Mesothelial cell of epicardium (in vitro differentiated cells): ENCODE measurements at places on chromosomes 7 and 10.

GRCh38 chr7:32887395-32887794 lies 4.2 kb downstream of the KBTBD2 start:
- H3K27me3 ChIP-seq = no peaks in the 10 kb centered on the region
- H3K36me3 ChIP-seq = no peaks in the 10 kb centered on the region
- H3K27ac ChIP-seq = no peak overlapping the region
- peaks cover 43% of the 10 kb centered on the region for H3K4me1 ChIP-seq
- no peak for DNase-seq

DNA sequence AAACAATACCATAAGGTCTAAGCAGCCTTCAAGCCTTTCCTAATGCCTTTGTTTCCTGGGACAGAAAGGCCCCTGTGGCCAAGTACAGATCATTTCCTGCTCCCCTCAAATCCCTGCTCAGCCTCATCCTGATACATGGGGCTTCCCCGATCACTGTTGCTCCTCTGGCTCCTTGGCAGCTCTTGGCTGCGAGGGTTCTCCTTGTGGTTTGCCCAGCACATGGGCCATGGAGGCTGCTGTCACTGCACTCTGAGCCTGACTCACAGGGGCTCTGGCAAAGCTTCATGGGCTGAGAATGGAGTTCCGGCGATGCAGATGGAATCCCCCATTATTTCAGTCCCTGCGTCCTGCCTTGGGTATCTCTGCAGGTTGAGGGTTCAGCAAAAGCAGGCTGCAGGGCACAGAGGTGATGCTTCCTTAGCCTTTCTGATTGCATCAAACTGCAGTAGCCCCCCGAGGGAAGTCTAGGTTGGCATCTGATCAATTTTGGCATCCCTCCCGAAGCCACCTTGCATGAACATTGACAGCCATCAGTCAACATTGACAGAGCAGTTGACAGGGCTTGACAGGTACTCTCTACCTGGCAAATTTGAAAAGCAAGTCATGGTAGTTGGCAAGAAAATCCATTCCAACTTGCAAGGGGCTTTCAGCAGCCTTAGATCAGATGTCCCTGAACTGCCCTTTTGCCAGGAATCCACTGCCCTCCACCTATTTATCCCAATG lies 168.6 kb downstream of the GFRA1 start:
- no peak overlapping the region for H3K4me3 ChIP-seq
- H3K4me1 ChIP-seq = no peaks in the 10 kb centered on the region
- no peak for DNase-seq
- H3K27ac ChIP-seq = no peak overlapping the region

DNA sequence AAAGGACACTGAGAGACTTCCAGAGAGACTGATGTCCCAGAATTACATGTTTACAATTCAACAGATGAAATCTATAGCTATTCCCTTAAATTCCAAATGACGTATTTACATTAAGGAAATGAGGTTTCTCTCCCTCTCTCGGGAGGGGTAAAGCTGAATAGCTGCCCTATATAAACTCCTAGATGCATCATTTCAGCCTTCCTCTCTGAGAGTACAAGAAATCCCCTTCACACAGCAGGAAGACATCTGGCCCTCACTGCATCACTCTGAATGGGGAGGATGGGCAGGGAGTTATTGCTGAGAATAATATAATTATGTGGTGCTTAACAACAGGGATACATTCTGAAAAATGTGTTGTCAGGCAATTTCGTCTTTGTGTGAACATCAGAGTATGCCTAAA lies 11.0 kb downstream of the POT1 start:
- DNase-seq = no peak
- H3K27ac ChIP-seq = no peak overlapping the region
- H3K27me3 ChIP-seq = no peaks in the 10 kb centered on the region
- peaks cover 12% of the 10 kb centered on the region for H3K4me1 ChIP-seq

DNA sequence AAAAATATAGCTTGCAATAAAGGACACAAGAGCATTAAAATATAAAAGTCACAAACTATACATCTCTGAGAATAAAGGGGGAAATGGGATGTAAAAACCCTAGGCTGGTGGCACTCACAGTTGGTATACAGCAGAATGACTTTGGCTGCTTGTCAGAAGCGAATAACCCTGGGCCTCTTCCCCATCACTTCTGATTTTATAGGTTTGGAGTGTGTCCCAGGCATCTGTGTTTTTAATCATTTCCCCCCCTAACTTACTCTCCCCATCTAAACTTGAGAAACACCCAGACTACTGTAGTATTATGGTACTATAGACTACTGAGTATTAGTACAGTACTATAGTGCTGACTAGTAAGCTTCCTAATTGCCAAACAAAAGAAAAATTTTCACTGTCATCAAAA lies 1.8 kb upstream of the RPA3 start:
- no peak for DNase-seq
- H3K4me3 ChIP-seq = no peak overlapping the region
- H3K4me1 ChIP-seq = no peaks in the 10 kb centered on the region
- H3K27me3 ChIP-seq = no peaks in the 10 kb centered on the region
- H3K27ac ChIP-seq = no peak overlapping the region
- peaks cover 4% of the 10 kb centered on the region for H3K36me3 ChIP-seq

- peaks cover 14% of the 10 kb centered on the region for H3K4me1 ChIP-seq
- no peak overlapping the region for H3K27ac ChIP-seq
These were observed 65.0 kb upstream of the TES start for GRCh38 chr7:116145245-116145852.

- peaks cover 4% of the 10 kb centered on the region for H3K36me3 ChIP-seq
- no peak overlapping the region for H3K4me3 ChIP-seq
- H3K27ac ChIP-seq = no peak overlapping the region
- H3K4me1 ChIP-seq = no peaks in the 10 kb centered on the region
- peaks cover 4% of the 10 kb centered on the region for H3K27me3 ChIP-seq
These were observed 613.8 kb downstream of the PHTF2 start for GRCh38 chr7:78412216-78412858.

- no peaks in the 10 kb centered on the region for H3K4me1 ChIP-seq
- H3K27ac ChIP-seq = no peak overlapping the region
These were observed 19.9 kb upstream of the GPAM start for GRCh38 chr10:112203328-112204076.

DNA sequence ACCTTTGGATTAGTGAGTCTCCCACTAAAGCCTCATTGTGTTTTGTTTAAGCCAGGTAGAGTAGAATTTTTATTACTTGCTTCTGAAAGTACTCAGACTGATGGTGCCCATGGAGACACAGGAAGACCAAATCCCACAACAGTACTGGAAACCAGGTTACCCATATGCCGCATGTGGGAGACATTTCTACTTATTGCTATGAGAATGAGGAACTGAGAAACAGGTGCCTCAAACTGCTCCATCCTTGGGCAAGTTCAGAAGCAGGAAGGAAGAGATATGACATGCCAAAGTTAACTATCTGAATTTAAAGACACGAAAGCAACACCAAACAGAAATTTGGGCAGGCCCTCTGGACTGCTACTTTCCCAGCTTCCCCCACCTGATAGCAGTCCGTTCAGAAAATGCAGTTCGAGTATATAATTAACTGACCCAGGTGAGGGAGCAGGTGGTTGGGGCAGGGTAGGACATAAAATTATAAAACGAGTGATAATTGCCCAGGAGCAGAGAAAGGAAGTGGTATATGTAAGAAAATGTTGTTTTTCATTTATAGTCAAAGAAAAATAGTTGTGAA lies 382.3 kb upstream of the MTPN start:
- H3K27ac ChIP-seq = no peak overlapping the region
- H3K27me3 ChIP-seq = no peaks in the 10 kb centered on the region
- H3K4me3 ChIP-seq = no peak overlapping the region

- peaks cover 12% of the 10 kb centered on the region for H3K4me1 ChIP-seq
- no peak for DNase-seq
- peaks cover 10% of the 10 kb centered on the region for H3K36me3 ChIP-seq
- H3K27me3 ChIP-seq = no peaks in the 10 kb centered on the region
These were observed 42.1 kb downstream of the SEMA3D start for GRCh38 chr7:85144771-85145170.

- no peak overlapping the region for H3K4me3 ChIP-seq
- H3K36me3 ChIP-seq = peaks cover 16% of the 10 kb centered on the region
- peak overlapping the region; percentile 14 for H3K27ac ChIP-seq
- no peaks in the 10 kb centered on the region for H3K27me3 ChIP-seq
These were observed 9.5 kb downstream of the ANKIB1 start for GRCh38 chr7:92255308-92255707.

DNA sequence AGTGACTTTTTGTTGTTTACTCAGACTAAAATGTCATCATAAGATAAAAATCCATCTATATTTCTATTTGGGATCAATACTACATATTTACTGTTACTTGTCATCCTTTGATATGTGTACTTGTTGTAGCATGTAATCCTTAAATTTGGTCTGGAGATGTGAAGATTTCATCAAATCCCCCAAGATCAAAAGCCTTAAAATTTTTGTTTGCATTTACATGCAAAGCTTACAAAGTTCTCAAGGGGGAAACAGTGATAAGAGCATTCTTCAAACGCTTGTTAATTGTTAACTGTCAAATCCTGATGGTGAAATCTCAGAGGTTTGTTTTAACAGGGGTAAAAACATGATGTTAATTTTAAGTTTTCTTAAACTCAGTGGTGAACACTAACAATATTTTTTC lies 84.9 kb upstream of the SKAP2 start:
- peaks cover 37% of the 10 kb centered on the region for H3K4me1 ChIP-seq
- DNase-seq = no peak

DNA sequence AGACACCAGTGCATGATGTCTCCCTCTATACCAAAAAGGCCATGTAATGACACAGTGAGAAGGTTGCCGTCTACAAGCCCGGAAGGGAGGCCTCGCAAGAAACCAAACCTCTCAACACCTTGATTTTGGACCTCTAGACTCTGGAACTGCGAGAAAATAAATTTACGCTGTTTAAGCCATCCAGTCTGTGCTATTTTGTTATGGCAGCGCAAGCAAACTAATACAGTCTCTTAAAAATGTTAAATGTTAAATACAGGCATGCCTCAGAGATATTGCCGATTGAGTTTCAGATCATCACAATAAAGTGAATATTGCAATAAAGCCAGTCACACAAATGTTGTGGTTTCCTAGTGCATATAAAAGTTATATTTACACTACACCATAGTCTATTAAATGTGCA lies 5.0 kb upstream of the MINDY3 start:
- no peaks in the 10 kb centered on the region for H3K4me1 ChIP-seq
- DNase-seq = no peak
- no peaks in the 10 kb centered on the region for H3K36me3 ChIP-seq
- H3K4me3 ChIP-seq = no peak overlapping the region
- peaks cover 81% of the 10 kb centered on the region for H3K27me3 ChIP-seq
- no peak overlapping the region for H3K27ac ChIP-seq
